CD8-positive, alpha-beta T cell (primary cell): ENCODE measurements at places on chromosomes 6 and 20.

DNA sequence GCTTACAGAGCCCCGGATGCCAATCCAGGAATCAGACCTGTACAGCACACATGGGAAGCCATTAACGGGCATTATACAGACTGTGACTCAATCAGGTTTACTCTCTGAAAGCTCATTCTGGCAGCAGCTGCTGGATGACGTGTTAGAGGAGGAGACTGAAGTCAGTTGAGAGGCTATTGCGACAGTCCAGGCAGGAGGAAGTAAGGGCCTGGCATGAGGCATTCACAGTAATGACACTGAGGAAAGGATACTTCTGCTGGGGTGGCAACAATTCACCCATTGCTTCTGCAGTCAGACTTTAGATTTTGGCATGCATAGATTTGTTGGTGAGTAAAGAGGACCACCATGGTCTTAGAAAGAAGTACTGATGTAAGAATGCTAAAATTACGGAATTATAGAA is 151.0 kb upstream of the HEY2 start:
- no peak for DNase-seq

DNA sequence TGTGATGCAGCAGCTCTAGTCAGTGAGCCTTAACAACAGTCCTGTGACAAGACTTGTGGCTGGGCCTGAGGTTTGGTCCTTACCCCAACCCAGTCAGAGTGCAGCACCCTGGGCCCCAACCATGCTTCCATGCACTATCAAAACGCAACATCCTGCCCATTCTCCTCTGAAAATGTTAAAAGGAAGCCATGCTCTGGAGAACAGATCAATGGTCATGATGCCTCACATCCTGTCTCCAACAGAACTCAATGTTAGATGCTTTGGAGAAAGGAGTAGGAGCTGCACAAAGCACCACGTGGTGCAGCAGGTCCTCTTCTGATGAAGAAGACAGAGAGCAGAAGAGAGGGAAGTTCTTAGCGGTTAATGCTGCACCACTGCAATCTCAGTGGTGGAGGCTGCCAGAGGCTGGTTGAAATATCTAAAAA is 41.9 kb downstream of the TRAM2 start:
- no peak for DNase-seq

DNA sequence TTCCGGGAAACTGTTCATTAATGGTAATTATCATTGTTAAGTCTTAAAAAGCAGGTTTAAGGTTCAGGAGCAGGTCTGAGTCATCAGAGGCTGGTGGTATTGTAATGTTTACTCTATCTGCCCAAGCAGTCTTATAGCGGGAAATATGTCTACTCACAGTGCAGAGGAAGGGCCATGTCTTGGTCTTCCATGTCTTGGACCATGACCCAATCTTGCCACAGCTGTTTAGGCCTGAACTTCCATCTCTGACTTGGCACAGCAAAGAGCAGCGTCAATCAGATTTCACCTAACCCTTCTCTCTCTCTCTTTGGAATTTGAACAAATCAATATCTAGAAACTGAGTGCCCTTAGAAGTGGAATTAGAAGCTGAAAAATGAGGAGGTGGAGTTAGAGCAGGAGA is 25.8 kb downstream of the SLC2A12 start:
- DNase-seq, result no peak

- DNase-seq, result no peak
These were observed 566.8 kb downstream of the TFAP2A start for GRCh38 chr6:9848094-9848493.

DNA sequence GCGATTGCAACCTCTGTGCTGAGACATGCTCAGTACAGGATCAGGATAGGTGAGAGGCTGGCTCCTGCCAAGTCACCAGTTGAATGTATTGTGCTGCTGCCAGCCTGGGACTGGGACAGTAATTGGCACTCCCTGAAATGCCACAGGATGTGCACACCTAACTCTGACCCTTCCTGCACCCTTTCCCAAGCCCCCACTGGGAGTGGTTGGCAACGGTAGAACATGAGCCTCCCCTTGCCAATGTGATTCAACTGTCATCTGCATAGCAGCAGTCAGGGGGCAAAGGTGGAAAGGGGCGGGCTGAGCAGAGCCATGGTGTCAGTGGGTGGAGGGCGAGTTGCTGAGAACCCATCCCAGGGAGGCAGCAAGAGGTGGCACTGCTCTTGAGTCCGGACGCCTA is 15.4 kb downstream of the SPINT3 start:
- DNase-seq, result no peak

- DNase-seq, result no peak
These were observed 261.0 kb upstream of the THEMIS start for GRCh38 chr6:128161839-128162238.

DNA sequence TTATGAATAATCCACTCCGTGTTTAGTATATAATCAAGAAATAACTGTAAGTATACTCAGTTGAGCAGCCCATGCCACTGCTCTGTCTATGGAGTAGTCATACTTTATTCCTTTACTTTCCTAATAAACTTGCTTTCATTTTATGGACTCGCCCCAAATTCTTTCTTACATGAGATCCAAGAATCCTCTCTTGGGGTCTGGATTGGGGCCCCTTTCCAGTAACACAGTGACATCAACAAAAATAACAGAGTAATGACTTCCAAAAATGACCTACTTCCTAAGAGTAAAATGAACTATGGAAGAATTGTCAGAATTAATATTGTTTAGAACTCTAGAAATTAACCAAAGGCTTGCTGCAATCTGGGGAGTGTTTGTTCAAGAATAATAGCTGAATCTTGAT is 8.8 kb downstream of the OR2H1 start:
- no peak for DNase-seq

GRCh38 chr20:4726710-4727397 is 5.1 kb downstream of the PRND start:
- no peak for DNase-seq

GRCh38 chr20:20480689-20481088 is 112.8 kb downstream of the INSM1 start:
- no peak for DNase-seq

- no peak for DNase-seq
These were observed 72.3 kb downstream of the RNGTT start for GRCh38 chr6:88890860-88891845.

DNA sequence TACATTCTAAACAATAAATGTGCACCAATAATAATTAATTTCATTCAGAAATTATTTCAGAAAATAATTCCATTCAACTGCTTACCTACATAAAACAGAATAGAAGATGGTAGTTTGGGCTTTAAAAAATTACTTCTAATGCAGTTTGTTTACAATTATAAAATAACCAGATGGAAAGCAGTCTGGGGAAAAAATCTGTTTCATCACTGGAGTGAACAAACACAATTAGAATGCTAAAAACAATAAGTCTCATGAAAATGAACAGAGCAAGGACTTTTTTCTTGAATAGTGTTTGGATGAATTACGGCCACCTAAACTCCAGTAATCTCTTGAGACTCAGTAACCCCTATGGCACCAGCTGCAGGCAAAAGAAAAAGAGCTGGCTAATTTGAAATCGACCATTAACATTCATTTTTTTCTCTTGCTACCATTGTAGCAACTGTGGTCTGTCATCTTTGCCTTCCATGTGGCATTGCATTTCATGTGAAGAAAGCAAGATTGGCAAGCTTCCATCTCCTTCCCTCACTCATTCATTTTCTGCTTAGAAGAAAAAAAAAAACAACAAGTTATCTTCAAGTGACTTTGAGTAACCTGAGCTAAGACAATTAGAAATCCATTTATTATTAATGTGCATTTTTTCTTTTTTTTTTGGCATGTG is 88.4 kb upstream of the CEP85L start:
- no peak for DNase-seq

- no peak for DNase-seq
These were observed 62.3 kb downstream of the MAP7 start for GRCh38 chr6:136487759-136488425.

- no peak for DNase-seq
These were observed 726.6 kb upstream of the POU3F2 start for GRCh38 chr6:98107801-98108200.

DNA sequence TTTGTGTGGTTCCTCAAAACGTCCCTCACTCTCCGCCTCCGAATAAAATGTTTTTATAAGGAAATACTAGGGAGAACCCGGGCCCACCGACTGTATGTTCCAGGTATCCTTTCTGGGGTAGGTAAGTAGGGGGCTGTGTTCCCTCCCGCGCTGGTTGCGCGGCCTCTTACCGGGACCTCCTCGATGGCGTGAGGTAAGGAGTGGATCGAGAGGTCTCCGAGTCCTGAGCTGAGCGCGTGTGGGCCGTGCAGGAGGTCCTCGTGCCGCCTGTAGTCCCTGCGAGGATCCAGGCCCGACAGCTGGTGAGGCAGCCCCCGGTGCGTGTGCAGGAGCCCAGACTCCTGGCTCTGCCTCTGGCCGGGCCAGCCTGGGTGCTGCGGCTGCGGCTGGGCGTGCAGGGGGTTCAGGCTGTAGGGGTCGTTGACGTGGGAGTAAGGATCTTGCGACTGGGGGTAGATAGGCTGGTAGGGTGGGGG is 5.1 kb downstream of the TFAP2A start:
- DNase-seq, result no peak

- no peak for DNase-seq
These were observed 43.0 kb upstream of the CCND3 start for GRCh38 chr6:41984623-41985022.

DNA sequence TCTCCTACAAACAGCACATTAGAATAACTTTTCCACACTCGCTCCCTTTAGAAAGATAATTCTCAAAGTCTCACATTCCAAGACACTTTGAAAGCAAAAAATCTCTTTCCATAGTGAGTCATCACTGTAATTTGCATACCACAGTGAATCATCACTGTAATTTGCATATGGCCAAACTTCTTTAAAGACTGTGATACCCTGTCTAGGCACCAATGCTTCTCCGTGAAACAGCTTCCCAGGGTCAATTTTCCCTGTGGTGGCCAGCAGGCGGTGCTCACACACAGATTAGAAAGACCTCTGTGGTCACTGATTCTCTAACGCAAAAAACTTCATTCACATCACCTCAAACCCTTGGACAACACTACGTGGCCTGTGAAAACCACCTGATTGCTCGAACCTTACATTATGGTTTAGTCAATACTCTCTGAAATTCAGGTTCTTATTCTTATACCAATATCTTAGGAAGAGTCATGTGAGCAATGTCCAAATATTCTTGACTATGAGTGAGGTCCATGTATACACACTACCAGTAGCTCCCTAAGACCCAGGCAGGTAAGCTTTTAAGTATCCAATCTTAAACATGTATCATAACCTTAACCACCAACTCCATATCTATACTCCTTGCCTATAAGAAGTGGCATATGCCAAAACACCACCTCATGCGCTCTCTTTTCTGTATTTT is 78.5 kb upstream of the PHACTR1 start:
- no peak for DNase-seq

- no peak for DNase-seq
These were observed 75.7 kb downstream of the MRPL14 start for GRCh38 chr6:44051515-44051914.

DNA sequence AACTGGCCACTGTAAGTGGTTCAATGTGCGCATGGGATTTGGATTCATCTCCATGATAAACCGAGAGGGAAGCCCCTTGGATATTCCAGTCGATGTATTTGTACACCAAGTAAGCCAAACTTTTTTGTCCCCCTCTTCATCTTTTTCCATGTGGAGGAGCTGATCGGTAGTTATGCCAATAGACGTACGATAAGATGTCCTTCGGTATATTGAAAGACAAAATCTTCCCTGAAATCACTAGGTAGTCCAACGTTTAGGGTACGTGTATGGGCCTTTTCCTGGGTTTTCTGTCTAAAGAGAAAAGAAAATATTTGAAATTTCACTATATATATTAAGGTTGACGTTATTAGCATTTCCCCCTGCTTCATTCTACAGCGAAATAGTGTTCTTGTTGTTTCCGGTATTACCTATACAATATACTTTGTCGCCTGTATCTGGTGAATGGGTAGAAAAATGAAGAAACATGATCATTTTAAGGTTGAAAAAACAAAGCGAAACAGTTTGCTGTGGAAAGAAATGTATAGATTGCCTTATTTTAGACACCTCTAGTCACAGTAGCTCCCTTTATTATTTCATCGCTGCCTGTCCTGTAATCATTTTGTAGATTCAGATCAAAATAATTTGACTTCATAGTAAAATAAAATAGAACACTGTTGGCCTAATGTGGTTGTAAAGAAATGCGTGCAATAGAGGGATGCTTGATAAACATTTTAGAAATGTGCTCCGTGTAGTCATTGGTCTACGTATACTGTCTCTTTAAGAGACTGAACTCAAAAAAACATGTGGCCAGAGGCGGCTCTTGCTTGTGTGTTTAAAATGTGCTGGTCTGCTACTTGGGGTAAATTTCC is 1.5 kb downstream of the LIN28B start:
- no peak for DNase-seq

DNA sequence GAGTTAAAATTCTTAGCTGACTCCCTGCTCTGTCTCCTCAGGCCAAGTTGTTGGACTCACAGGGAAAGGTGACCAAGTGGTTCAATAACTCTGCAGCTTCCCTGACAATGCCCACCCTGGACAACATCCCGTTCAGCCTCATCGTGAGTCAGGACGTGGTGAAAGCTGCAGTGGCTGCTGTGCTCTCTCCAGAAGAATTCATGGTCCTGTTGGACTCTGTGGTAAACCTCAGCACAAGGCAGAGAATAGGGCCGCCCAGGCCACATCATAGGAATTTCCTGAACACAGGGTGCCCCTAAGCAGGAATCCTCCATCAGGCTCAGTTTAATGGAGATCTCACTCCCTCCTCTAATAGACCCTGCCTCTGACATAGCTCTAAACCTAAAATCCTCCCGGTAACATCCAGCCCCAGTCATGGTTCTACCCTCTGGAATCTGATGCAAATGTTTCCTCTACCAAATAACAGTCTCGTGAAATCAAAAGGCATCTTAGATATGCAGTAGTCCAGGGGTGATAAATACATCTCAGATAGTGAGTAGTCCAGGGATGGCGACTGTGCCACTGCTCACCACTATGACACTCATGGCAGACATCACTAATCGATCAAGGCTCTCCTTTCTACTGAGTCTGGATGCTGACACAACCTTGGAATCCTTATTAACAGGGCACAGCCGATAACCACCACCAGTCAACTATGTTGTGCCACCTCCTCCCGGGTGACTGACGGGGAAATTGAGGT is 18.3 kb downstream of the BPIFB1 start:
- DNase-seq, result no peak

DNA sequence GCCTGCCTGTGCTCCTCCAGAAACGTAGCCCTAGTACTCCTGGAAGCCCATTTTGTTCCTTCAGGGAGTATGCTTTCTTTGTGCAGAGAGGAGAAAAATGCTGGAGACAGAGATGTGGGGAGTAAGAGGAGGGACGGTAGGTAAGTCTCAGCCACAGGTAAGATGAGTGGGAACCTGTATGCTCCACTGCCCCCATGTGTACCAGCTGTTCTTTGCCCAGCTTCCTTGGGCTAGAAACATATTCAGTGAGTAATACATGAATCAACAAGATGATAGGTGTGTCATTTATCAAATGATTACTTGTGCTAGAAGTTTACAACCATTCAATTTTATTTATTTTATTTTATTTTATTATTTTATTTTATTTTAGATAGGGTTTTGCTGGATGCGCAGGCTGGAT is 13.6 kb upstream of the CEP85L start:
- no peak for DNase-seq
